ENCODE measurements at places on chromosomes 2 and 18. TPM values are rescaled to one million over a fixed set of nuclear protein-coding genes. Genes with fewer than 3 reads are reported as not detected.

- peak; percentile 92 for DNase-seq
Observed at GRCh38 chr2:197179744-197180498, 130.7 kb downstream of the ANKRD44 start.

DNA sequence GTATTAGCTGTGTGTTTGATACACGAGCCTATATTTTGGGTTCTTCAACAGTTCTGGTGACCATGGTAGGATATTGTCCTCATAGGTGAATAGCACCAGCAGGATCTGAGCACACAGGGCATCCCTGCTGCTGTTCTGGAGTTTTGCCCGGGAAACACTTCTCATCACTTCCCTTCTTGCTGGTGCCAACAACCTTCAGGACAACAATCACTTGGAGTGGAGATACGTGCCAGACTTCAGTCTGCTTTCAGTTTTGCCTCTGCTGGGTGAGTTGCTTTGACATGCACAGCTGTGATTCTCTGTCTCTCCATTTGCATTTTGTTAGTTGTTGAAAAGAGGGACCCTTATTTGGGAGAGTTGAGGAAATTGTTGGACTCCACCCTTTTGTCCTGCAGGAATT lies 1347.2 kb upstream of the DDX18 start:
- DNase-seq = no peak

DNA sequence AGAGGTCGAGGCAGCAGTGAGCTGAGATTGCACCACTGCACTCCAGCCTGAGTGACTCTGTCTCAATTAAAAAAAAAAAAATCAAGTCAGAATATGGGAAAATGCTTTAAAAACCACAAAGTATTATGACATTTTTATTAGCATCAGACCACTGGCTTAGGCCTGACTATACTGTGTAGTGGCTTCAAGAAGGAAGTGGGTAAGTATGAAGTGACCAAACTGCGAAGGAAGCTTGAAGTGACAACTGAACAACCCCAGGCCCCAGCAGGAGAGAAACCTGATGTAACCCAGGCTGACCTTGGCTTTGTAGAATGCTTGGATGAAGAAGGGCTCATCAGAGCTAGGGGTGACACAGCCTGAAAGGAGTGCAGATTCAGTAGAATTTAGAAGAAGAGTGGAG lies 21.4 kb upstream of the HAAO start:
- DNase-seq = no peak

DNA sequence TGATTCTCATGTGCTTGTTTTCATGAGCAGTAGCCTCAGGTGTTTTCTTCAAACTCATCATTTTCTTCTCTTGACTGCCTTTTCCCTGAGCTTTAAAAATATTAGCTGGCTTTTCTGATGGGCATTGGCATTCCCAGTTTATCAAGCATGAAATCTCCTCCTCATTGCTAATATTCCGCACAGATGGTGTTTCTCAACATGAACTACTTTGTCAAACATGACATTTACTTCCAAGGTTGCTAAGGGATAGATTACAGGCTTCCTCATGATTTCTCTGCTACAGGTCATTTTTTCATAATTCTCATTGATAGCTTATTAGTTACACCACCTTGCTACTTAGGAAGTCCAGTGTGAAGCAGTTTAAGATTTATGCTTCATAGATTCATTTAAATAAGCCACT lies 1116.9 kb upstream of the CNTNAP5 start:
- no peak for DNase-seq

GRCh38 chr18:6563896-6564295 lies 149.2 kb upstream of the L3MBTL4 start:
- DNase-seq = no peak

- DNase-seq = no peak
Observed at GRCh38 chr18:36543991-36544725, 246.6 kb downstream of the FHOD3 start.

GRCh38 chr2:26455037-26455669 lies 22.8 kb downstream of the OTOF start:
- no peak for DNase-seq

- peak; percentile 87 for DNase-seq
Observed at GRCh38 chr2:218229239-218229638, 12.2 kb downstream of the ARPC2 start.

DNA sequence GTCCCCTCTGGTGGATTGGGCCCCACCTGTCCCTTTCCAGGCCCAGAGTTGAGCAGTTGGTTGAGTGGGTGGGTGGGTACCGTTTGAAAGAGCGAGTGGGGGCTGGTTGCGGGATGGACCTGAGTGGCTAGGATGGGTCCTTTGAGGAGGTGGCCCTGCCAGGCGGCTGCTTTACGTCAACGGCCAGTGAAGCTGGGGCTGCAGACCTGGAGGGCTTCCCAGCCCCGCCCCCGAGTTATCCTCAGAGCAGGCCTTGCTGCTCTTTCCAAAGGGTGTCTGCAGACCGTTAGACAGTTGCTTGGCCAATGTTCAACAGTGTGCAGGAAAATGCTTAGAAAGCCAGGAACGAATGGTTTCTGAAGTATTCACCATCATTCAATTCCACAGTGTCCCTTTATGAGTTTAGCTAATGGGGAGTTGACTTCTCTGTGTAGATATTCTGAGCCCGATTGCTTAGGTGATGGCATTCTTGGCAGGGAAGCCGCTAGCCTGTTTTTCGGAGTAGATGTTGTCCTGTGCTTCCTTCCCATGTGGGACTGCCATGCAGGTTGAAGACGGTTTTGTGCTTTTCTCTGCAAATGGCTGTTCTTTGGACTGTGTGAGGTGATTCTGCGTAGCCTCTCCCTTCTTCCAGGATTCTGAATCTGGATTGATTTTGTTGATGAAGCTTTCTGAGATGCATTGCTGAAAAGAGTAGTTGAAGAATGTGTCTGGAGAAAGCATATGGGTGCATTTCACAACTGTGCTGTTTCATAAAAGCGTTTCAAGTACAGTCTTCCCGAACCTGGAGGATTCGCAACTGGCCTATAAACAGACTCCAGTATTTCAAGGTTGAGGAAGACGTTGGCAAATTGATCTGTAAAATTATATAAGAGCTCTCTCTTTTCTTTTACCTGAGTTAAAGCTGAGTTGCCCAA lies 45.8 kb downstream of the LDLRAD4 start:
- DNase-seq = no peak

DNA sequence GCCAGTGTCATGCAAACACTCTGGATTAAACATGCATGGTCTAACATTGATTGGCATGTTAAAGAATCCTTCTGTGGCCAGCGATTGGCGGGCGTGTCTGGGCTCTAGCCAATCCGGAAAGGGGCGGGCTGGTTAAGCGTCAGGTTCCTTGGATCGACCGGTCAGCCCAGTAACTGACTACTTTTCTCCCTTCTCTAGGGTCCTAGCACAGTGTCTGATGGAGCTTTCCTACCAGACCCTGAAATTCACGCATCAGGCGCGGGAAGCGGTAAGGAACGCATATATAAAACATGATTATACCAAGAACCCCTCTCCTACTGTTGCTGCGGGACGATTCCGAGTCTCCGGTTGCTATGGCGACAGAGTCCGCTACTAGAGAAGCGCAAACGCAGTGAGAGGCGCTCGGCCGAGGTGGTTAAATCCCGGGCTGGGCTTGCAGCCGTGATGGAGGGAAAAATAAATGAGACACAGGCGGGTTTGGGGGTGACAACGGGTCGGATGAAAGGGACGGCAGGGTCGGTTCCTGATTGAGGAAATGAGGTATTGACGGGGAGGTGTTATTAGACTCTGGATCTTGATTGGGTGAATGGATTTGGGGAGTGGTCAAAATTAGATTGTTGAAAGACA lies 29.4 kb downstream of the KATNAL2 start:
- peak; percentile 80 for DNase-seq

DNA sequence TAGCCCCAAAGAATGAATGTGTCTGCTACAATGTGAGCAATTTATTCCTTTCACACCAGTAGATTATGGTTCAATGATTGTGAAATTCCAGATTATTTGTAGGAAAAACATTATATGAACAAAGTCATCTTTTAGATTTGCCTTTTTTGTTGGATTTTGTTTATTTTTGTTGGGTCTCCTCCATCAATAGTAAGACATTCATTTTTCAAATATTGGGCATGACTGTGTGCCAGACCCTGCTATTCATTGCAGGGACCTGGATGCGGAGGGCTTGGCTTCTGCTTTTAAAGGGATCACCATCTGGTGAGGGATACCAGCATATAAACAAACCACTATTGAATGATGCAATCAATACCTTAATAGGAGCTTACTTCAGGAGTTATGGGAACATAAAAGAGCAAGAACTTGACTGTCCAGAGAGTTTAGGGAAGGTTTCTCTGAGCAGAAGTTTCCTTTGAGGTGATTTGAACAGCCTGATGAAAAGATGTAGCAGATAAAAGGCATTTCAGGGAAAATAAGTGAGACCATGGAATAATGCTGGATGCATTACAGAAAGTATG lies 486.7 kb downstream of the EPHA4 start:
- DNase-seq = peak; percentile 43

DNA sequence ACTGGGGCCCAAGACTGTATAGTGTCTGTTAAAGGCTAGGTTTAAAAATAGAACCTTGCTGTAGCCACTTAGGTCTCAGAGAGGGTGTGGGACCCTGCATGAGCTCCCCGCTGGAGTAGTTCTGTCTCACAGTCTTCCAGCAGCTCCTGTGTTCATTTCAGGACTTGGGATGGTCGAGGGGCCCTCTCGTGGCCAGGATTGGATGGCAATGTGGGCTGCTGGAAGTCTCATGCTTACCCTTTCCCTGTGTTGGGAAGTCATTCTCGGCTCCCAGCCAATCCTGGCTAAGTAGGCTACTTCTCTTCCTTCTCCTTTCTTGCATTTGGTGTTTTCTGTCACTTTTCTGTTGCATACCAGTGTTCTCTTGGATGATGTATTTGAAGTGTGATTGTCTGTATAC lies 284.0 kb upstream of the GCFC2 start:
- no peak for DNase-seq

DNA sequence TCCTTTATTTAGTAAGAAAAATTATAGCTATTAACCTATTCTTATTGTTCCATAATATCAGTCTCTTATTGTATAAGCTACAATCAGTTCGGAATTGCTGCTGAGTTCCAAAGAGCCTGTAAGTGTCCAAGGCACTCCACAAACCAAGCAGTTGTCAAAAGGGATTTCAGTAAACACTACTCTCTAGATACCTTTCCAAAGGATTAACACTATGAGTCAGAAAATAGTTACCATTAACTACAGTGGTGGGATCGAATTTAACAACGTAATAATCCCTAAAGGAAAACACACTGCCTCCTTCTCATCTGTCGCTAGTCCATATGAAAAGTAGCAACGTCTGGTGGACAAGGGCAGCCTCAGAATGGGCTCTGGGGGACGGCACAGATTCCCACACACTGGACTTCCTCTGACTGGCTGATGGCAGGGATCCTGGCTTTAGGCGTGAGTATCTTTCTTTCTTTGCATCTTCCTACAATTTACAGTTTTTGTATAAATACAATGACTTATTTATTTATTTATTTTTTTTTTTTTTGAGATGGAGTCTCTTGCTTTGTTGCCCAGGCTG lies 8.8 kb downstream of the TGFBRAP1 start:
- peak; percentile 17 for DNase-seq

DNA sequence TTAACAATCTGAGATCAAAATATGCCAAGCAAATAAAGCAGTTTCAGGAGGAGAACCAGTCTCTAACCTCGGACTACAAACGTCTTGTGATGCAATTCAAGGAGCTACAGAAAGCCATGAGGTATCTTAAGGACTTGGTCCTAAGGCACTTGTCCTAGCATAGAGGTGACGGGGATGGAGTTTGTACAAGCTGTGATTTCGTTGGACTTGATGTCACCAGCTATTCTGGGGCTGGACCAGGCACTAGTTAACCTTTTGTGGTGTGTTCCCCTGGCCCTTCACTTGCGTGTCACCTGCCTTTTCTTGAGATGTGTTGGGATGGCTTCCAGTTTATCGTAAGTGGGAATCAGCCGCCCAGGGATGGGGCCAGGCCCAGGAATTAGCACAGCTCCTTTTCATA lies 33.7 kb downstream of the OTOF start:
- no peak for DNase-seq

DNA sequence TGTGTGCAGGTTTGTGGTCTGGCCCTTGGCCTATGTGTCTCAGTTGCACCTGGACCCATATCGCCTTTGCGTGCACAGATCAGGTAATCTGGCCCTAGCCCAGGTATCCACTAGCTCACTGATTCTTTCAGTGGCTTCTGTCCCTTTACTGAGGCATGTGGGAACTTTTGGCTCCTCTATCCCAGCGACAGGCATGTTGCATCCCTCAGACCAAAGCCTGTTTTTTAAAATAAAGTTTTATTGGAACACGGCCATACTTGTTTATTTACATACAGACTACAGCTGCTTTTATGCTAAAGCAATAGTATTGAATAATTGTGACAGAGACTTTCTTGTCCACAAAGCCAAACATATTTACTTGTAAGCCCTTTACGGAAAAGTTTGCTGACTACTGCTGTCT lies 39.9 kb upstream of the UPP2 start:
- DNase-seq = no peak

- no peak for DNase-seq
Observed at GRCh38 chr18:50079571-50080295, 115.2 kb downstream of the MYO5B start.

GRCh38 chr18:6781796-6782195 lies 52.3 kb downstream of the ARHGAP28 start:
- peak; percentile 65 for DNase-seq

GRCh38 chr2:43184339-43184895 lies 42.0 kb downstream of the ZFP36L2 start:
- peak; percentile 78 for DNase-seq

DNA sequence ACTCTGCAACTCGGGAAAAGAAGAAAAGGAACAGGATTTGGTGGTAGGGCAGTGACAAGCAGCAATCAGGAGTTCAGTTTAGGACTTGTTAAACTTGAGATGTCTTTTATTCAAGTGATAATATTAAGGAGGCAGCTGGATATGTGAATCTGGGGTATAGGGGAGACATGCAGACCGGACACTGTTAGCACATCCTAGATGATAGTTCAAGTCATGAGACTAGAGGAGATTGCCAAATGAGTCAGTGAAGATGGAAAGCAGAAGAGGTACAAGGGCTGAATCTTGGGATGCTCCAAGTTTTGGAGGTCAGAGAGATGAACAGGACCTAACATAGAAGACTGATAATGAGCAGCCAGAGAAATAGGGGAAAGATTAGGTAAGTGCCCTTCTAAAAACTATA lies 69.5 kb upstream of the PSME4 start:
- no peak for DNase-seq

- DNase-seq = no peak
Observed at GRCh38 chr2:71372042-71372441, 40.5 kb downstream of the ZNF638 start.

DNA sequence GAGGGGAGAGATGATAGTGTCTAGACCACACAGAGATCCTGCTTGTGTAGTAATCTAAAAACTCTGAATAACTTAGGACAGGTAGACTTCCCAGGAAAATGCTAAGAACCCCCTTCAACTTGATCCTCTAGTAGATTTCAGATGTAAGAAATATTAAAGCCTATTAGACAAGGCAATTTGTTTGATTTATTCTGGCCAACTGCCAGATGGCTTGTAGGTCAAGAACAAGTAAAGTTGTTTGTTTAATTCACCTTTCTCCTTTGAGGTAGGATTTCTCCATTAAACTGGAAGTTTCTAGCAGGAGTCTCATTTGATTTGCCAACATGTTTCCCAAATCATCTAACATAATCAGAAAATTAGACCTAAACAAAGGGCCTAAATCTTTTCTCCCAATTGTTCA lies 48.6 kb downstream of the SH3RF3 start:
- DNase-seq = no peak

- no peak for DNase-seq
Observed at GRCh38 chr2:118049140-118049815, 35.4 kb upstream of the CCDC93 start.

- DNase-seq = peak; percentile 48
Observed at GRCh38 chr2:135617501-135618015, 86.3 kb downstream of the R3HDM1 start.

The ALK gene
- total RNA-seq = not detected

The CHST10 gene
- 8.3 TPM for total RNA-seq

The LBX2 gene
- total RNA-seq = 0.18 TPM

The CCT4 gene
- 187 TPM for total RNA-seq

The TNFRSF11A gene
- total RNA-seq = under 0.01 TPM

The CEBPZOS gene
- 16.8 TPM for total RNA-seq
